Epithelial cell of proximal tubule (primary cell): ENCODE measurements at places on chromosomes 3 and 15.
A peak's percentile ranks its signal among the peaks of the same experiment; 100 is the strongest.

DNA sequence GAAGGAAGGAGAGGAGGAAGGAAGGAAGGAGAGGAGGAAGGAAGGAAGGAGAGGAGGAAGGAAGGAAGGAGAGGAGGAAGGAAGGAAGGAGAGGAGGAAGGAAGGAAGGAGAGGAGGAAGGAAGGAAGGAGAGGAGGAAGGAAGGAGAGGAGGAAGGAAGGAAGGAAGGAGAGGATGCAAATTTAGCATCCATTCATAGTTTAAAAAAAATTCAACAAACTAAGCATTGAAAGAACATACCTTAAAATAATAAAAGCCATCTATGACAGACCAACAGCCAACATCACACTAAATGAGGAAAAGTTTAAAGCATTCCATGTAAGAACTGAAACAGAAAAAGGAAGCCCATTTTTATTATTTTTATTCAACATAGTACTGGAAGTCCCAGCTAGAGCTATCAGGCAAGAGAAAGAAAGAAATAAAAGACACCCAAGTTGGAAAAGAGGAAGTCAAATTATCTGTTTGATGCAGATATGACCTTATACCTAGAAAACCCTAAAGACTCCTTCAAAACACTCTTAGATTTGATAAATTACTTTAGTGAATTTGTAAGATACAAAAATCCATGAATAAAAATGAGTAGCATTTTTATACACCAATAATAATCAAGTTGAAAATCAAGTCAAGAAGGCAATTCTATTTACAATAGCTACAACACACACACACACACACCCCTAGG, 52.2 kb upstream of the FXR1 start:
- no peak for DNase-seq

DNA sequence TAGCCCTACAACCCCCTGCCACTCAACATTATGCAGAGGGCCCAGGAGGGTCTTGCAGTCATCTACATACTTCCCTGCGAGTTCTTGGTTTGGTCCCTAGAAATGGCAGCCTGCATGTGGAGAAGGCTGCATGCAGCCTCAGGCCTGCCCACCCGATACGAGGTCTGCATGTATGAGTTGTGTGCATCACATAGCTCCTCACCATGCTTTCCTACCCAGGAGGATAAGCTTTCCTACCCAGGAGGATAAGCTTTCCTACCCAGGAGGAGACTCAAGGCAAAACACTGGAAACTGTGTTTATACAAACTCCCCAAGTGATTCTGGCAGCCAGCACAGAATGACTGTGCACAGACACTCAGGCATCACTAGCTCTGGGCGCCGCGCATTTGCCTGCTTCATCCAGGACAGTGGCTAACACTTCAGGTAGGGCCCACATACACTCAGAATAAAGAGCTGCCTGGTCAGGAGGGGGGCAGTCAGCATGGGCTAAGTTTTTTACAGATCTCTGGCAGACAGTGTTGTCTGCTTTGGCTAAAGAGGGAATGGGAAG, 187.7 kb downstream of the THSD4 start:
- no peak for DNase-seq

DNA sequence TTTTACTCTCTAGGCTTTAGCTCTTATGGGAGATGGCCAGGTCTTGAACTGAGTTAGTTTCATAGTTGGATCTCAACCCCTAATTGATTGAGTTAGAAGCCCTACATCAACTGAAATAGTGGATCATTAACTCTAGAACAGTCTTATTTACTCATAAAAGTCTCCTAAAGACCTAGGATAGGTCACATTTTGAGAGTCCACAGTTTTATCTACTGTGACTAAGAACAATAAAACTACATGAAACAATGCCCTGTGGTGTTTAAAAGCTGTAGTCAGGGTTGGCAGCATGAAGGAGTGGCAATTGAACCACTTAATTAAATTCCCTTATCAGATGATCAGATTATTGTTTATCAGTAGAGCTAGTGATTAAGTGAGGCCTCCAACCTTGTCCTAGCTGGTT, 22.2 kb upstream of the IDH2 start:
- no peak for DNase-seq

DNA sequence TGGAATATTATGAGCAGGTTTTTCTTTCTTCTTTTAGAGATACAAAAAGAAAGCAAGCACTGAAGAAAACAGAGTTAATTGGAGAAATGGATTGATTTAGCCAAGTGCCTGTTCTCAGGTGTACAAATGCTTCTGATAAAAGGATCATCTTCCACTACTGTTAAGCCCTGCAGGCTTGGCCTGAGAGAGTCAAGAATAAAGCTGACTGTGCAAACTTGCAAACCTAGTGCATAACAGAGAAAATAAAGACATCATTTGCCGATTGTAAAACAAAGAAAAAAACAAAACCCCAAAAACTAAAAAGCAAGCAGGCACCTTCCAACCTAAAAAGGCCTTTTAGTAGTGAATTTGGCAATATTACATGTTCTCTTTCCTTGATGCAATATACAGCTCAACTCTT, 78.0 kb upstream of the CCDC80 start:
- no peak for DNase-seq

- DNase-seq, result no peak
Measured at GRCh38 chr3:173397161-173398110, at the start of gene NLGN1. Gene NLGN1, plus strand, starts transcription at chr3:173397744.

- no peak for DNase-seq
Measured at GRCh38 chr15:49037546-49037940, 8.7 kb downstream of the SECISBP2L start.

GRCh38 chr15:65835447-65835846, 33.8 kb upstream of the RAB11A start:
- no peak for DNase-seq

- no peak for DNase-seq
Measured at GRCh38 chr3:46536758-46537157, 29.3 kb downstream of the LRRC2 start.

- DNase-seq, result no peak
Measured at GRCh38 chr15:67253101-67253500, 1.4 kb downstream of the AAGAB start.

DNA sequence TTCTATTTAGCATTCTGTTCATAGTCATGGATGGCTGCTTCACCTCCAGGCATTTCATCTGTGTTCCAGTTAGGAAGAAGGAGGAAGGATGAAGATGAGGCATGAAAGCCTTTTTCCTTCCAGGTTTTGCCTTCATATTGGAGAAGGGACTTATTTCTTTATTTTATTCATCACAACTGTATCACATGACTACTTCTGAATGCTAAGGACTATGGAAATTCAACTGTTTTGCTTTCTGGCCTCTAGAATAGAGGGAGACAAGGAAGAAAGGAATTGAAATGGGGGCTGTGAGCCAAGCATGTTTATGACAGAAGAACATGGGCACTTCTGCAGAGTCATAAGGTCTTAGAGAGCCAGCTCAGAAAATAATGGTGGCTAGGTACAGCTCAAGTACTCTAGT, 10.4 kb downstream of the TMEM266 start:
- DNase-seq, result no peak

- no peak for DNase-seq
Measured at GRCh38 chr15:73009066-73010056, 42.9 kb upstream of the NEO1 start.

DNA sequence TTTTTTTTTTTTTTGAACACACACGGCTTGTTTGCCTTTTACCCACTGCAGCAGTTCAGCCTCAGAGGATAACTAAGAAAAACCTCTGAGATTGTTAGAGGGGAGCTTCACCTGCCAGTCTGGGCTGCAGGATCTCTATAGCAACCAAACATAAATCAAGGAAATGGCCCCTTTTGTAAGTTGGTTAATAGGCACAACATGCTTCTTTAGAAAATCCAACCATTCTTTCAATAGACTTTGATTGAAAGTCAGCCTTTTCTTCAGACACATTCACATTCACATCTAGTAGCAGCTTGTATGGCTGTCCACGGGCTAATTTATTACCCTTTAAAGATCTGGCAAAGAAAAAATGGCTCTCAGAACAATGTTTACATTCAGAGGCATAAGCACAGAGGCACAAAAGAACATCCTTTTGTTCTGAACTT, 136.6 kb upstream of the RARB start:
- no peak for DNase-seq

- DNase-seq, result no peak
Measured at GRCh38 chr3:32310918-32311839, 72.7 kb downstream of the CMTM8 start.

DNA sequence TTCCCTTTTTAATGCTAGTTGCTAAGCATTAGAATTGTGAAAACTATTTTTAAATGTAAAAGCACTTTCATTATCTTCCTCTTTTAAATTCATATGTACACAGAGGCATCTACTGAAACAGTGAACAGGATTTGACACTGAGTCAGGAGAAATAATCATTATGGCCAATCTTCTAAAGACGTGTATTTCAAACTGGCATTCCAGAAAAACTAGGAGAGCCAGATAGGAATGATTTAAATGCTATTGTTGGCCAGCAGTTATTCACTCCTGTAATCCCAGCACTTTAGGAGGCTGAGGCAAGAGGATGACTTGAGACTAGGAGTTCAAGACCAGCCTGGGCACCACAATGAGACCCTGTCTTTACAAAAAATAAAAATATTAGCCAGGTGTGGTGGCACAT, 67.6 kb upstream of the RAP2B start:
- no peak for DNase-seq

DNA sequence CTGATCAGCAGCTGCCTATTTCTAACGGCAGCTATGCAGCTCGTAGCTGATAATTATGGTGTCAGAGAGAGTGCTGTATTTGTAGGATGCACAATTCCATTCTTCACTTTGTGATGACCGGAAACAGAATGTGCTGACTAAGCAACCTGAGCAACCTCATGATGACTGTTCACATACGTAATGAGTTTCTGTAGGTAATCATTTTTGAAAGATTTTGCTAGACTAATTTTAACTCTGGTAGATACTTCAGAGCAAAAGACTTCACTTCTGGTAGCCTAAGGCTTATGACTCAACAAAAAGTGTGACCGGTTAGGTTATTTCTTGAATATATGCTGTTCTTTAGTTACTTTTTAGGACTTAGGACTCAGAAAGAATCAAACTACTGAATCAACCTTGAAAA, 567.7 kb downstream of the NAALADL2 start:
- peak; percentile 62 for DNase-seq

- DNase-seq, result no peak
Measured at GRCh38 chr3:194259982-194260766, 91.0 kb downstream of the CPN2 start.

DNA sequence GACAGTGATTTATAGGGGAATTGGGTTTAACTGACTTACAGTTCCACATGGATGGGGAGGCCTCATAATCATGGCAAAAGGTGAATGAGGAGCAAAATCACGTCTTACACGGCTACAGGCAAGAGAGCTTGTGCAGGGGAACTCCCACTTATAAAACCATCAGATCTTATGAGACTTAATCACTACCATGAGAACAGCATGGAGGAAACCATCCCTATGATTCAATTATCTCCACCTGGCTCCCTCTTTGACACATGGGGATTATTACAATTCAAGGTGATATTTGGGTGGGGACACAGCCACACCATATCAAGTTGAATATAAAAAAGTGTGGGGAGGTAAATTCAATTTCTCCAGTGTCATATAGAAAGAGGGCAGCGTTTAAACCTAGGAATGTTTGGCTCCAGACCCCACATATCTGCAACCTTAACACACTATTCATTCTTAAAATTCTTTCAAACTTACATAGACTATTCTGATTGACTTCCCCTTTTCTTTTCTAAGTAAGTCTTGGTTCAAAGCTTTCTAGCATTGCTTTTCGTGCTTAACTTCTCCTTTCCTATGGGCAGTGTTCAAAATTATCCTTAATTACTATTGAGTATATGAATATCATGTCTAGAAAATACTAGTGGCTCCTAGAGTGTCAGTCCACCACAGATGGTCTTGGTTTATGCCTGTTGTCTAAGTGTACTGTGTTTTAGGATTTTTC, 446.7 kb upstream of the GBE1 start:
- no peak for DNase-seq

- no peak for DNase-seq
Measured at GRCh38 chr3:134363381-134363755, 10.9 kb downstream of the AMOTL2 start.

GRCh38 chr15:77773903-77774302, 141.2 kb upstream of the LINGO1 start:
- DNase-seq, result no peak

- DNase-seq, result no peak
Measured at GRCh38 chr15:62512904-62513303, 347.8 kb upstream of the C2CD4B start.

GRCh38 chr3:15815696-15816095, 17.9 kb upstream of the ANKRD28 start:
- DNase-seq, result no peak

GRCh38 chr3:48407542-48408099, 22.3 kb downstream of the PLXNB1 start:
- DNase-seq, result no peak

- no peak for DNase-seq
Measured at GRCh38 chr3:113220721-113221120, 9.4 kb downstream of the BOC start.

GRCh38 chr3:113450911-113451310, 9.6 kb upstream of the CFAP44 start:
- DNase-seq, result no peak

- DNase-seq, result peak; percentile 61
Measured at GRCh38 chr3:149273096-149273751, 51.6 kb upstream of the CP start.

GRCh38 chr3:183267140-183267539, 14.1 kb downstream of the B3GNT5 start:
- DNase-seq, result no peak

- no peak for DNase-seq
Measured at GRCh38 chr3:171189394-171190080, 163.0 kb upstream of the SLC2A2 start.

GRCh38 chr3:34646911-34647460, 848.6 kb downstream of the PDCD6IP start:
- DNase-seq, result no peak

DNA sequence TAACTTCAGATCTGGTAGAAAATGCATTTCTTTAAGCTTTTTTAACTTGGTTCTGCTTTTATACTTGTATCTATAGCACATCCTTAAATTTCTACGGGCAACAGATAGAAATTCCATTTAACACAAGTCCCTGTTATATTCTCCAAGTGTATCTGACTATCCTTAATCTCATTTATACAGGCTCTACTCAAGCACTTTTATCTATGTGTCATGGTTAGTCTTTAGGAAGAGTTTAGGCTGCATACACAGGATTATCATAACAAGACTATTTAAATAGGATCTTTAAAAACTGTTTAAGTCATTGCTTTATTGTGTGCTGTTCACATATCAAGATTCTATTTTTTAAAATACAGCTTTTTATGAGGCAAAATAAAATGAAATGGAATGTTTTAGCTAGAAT, 52.7 kb downstream of the SETD5 start:
- DNase-seq, result no peak

- no peak for DNase-seq
Measured at GRCh38 chr15:40469776-40470390, 901 bp upstream of the CHST14 start.
